ENCODE measurements at places on chromosomes 4 and X.
A peak's percentile ranks its signal among the peaks of the same experiment; 100 is the strongest.

DNA sequence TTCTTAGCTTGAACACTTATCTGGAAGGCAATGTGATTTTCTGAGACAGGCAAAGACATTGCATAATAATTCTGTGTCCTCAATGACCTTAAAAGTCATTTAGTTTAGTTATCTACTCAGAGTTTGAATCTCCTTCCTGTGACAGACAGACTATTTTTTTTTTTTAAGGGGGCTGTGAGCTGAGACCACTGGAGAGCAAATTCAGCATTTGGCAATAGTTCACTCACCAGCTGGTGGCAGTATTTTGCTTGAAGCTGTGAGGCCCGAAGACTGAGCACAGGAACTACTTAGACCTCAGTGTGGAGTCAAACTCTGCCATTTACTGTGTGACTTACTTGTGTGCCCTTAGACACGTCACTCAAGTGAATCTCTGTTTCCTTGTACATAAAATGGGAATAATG, 22.9 kb upstream of the CPE start:
- DNase-seq: peak; percentile 29

DNA sequence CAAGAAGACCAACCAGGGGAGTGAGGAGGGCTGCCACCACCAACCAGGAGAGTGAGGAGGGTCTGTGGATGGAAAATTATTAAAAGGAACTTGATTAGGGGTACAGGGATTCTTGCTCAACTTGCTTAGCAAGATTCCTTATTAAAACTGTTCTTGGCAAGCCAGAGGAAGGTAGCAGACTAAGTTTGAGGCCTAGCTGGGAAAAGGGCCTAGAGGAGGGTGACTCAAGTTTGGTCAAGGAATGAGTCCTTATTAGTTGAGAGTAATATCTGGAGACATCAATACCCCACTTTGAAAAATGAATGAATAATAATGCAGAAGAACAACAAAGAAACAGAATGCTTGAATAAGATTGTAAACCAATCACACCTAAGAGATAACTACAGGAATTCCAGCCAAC, 612.4 kb upstream of the ZFP42 start:
- no peak for DNase-seq

GRCh38 chr4:16598597-16599206, 299.7 kb downstream of the LDB2 start:
- no peak for DNase-seq

GRCh38 chrX:95907081-95907480, 777.6 kb upstream of the DIAPH2 start:
- no peak for DNase-seq

- DNase-seq: peak; percentile 41
These were observed 61.0 kb downstream of the HPRT1 start for GRCh38 chrX:134520860-134521390.

DNA sequence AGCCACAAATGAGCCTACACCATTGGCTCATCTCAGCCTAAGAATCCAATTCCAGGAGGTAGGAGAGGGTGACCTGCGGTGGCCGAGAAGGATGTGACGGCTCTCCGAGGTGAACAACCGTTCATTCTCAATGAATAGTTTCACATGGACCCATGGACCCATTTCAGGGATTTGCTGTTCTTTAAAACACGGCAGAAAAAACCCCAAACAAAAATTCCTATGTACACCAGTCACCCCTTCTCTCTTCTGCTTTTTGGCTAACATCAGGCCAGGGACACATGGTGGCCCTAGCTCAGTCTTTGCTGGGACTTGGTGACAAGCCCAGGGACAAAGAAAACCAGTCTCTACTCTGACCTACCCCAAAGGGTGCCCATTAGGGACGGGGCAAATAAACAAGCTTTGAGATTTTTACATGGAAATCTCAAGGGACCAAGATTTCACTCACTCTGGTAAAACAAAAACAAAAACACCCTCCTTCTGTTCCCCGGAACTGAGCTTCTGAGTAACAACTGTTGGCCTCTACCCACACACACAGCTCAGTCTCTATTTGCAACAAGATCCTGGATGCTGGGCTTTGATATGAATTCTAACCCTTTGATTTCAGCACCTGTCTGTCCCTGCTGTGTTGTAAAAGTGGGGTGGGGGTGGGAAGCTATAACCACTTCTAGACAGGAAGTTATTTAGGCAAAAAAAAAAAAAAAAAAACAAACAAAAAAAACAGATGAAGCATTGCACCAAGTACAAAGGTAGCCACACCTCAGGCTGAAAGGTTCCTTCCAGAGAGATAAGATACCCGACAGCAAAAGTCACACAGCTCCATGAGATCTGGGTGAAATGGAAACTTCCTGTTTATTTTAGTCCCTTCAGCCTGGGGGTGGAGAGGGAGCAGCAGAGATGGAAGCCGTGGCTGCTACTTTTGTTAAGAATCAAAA, 49.0 kb downstream of the DDX3X start:
- peak; percentile 8 for DNase-seq

All from foreskin melanocyte (primary cell).